ENCODE measurements at places on chromosomes 1 and 21.

GRCh38 chr1:168082008-168082876, 54.5 kb downstream of the GPR161 start:
- DNase-seq: peak; percentile 54

DNA sequence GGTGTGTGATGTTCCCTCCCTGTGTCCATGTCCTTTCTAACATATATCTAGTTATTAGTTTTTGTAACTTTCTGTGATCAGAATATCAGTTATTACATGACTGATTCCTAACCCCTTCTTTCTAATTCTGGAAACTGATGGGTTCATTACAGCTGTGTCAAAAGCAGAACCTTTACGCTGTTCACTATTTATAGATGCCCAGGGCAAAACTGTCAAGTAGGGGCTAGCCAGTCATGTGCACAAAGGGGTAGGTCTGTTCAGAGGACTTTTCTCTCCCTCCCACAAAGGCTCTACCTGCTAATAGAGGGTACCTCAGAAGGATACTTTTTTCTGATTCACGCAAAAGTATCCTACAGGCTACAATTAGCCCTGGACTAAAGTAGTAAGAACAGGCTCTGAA, 79.2 kb downstream of the NRDC start:
- DNase-seq: no peak

- no peak for DNase-seq
These were observed 116.2 kb downstream of the KCNJ6 start for GRCh38 chr21:37800057-37800455.

GRCh38 chr1:234893359-234893724, 235.3 kb downstream of the TOMM20 start:
- DNase-seq: no peak

- no peak for DNase-seq
These were observed 1.6 kb downstream of the PALMD start for GRCh38 chr1:99647490-99647889.

DNA sequence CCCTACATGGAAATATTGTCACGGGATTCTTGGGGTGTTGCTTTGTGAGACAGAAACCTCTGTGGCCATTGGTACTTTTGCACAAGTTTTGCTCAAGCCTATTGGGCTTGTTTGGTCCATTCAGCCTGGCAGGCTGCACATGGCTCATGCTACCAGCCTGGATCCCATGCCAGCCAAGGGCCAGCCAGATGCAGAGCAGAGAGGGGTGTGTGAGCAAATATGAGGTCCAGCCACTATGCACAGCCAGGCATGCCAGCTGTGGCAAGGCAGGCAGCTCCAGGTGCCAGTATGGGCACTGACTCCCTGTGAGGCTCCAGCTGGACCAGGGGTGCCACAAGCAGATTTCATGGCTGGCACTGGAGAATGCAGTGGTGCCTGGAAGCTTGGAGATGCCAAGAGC, 6.7 kb upstream of the CHD1L start:
- DNase-seq: no peak

GRCh38 chr1:22018583-22019559, 17.4 kb downstream of the CELA3A start:
- DNase-seq: peak; percentile 57

DNA sequence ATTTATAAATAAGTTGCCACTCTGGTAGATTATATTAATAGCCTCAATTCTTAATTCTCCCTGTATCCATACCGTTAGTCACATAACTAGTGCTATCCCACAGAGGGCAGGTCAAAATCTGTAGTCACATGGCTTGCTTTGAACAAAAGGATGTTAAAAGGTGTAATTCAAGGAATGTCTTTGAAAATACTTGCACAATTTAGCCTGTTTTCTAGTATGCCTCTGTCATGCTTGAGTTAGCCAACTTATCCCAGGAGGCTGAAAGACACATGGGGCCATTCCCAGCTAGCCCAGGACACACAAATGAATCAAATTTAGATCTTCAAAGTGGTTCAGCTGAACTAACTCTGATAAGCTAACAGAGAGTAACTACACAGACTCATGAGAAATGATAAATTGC, 758.5 kb upstream of the NEGR1 start:
- no peak for DNase-seq
